ENCODE measurements at places on chromosomes 12 and 14.

GRCh38 chr12:105928436-105928835 is 210.3 kb downstream of the NUAK1 start:
- DNase-seq = no peak

DNA sequence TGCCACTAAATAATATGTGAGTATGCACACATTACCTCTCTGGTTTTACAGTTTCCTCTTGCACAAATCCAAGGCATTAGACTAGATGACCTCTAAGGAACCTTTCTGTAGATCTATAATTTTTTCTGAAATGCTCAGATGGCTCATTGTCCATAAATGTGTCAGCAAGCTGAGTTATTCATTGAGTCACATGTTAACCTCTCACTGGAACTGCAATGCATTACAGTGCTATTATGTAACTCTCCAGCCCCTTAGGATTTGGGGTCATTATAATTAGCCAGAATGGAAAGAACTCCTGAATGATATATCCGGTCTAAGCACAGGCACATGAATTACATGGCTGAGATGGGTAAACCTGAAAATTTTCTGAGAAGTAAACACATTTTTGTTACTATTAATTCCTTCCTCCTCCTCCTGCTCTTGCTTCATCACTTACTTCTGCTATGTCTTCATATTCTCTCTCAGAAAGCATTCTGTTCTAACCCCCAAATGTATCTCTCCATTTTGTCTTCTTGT is 20.3 kb upstream of the DRAM1 start:
- DNase-seq = peak; percentile 77

GRCh38 chr14:71532790-71533189 is 399.4 kb upstream of the RGS6 start:
- DNase-seq = no peak

GRCh38 chr14:51521764-51522163 is 129.9 kb upstream of the FRMD6 start:
- peak; percentile 88 for DNase-seq

DNA sequence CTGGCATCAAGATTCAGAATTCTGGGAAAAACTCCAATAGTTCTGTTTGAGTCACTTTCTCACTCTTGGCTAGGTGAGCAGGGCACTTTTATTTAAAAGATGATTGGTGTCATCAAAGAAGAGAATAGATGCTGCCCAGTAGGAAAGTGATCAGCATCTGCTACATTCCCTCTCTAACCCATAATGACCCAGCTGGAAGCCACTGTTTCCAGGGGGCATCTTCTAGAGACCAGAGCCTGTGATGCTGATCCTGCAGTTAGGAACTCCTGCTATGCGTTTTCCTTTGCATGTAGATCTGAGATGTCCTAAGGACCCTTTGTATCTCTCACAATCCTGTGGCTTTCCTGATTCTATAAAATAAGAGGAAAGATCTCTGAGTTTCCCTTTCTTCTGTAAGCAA is 79.9 kb upstream of the TMTC1 start:
- no peak for DNase-seq

DNA sequence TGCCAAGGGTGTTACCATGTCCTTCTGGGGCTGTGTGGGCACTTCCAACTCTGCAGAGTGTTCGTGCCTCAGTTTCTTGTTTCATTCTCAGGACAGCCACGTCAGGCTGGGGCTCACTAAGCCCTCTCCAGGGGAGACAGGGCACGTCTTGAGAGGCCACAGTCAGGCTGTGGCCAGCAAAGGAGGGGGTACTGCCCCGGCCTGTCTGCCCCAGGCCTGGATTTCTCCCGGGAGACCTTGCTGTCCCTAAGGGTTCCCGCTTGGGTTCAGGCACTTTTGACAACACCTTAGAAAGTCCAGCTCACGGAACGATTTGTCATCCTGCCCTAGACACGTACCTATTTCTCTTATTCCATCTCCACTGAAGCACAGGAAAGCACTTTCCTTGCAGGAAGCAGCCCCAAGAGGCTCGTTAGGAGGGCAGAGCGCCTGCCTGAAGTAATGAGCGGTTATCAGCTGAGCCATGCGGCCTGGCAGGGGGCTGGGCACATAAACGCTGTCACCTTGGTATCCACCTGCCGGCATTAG is 290.4 kb upstream of the RTL1 start:
- no peak for DNase-seq

Data from AG04449 (cell line).